Glutamatergic neuron (in vitro differentiated cells): ENCODE measurements at places on chromosomes 16 and 17.

DNA sequence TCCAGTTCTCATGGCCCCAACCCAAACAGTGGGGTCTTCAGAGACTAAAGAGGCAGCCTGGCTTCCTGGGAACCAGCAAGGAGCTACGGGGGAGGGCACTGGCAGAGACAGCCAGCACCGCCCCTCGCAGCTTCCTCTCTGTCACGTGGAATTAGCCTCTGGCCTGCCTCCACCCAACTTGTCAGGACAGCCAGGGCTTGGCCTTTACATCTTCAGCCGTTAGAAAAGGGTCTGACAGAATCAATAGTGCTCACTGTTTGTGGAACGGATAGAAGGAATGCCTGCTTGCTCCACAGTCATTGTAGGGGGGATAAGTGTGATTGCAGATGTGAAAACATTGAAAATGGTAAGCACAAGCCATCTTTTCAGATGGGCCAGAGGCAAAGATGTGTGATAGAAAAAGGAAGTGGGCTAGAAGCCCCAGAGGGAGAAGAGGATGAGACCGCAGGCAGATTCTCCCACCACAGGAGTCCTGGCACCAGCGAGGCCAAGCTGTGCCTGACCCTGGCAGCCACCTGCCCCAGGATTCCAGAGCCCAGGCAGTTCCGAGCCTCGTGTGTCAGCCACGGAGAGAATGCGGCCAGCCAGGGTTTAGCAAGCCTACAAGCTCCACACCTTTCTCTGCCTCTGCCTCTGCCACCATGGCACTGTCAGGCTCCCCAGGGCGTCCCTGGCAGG is 18.6 kb downstream of the GRIN2C start:
- H3K4me3 ChIP-seq, result peak overlapping the region; percentile 13
- H3K27me3 ChIP-seq, result peaks cover 9% of the 10 kb centered on the region

DNA sequence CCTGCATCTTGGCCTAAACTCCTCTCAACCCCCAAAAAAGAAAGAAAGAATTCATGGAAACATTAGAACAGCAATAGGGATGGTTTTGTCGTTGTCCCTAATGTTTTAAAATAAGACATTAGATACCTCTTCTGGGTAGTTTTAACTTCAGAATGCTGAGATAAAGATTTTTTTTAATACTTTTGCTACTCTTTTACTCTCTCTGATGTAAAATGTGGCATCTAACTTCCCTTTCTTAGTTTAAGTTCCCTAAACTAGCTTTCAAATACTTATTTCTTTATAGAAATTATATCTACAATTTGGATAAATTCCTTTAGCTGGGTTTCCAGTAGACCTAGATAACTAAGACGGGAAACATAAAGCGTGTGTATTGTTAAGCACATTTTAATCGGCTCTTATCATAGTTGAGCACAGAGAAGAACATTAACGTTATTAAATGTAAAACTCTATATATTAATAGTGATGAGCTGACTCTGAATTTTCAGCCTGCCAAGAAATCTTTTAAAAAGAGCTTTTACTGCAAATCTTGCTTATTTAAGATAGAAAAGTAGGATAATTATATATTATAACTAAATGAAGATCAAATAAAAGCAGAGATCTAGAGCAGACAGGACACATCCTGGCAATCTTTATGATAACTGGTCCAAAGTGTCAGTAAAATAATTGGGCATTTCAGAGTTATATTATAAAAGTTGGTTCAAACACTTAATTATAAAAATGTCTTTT is 183.2 kb downstream of the CYB561 start:
- no peaks in the 10 kb centered on the region for H3K4me1 ChIP-seq
- no peak overlapping the region for H3K4me3 ChIP-seq
- no peaks in the 10 kb centered on the region for H3K36me3 ChIP-seq
- DNase-seq, result no peak

- H3K4me1 ChIP-seq, result no peaks in the 10 kb centered on the region
- H3K4me3 ChIP-seq, result no peak overlapping the region
- no peak for DNase-seq
Observed at GRCh38 chr17:74806334-74806733, 30.2 kb upstream of the NAT9 start.

DNA sequence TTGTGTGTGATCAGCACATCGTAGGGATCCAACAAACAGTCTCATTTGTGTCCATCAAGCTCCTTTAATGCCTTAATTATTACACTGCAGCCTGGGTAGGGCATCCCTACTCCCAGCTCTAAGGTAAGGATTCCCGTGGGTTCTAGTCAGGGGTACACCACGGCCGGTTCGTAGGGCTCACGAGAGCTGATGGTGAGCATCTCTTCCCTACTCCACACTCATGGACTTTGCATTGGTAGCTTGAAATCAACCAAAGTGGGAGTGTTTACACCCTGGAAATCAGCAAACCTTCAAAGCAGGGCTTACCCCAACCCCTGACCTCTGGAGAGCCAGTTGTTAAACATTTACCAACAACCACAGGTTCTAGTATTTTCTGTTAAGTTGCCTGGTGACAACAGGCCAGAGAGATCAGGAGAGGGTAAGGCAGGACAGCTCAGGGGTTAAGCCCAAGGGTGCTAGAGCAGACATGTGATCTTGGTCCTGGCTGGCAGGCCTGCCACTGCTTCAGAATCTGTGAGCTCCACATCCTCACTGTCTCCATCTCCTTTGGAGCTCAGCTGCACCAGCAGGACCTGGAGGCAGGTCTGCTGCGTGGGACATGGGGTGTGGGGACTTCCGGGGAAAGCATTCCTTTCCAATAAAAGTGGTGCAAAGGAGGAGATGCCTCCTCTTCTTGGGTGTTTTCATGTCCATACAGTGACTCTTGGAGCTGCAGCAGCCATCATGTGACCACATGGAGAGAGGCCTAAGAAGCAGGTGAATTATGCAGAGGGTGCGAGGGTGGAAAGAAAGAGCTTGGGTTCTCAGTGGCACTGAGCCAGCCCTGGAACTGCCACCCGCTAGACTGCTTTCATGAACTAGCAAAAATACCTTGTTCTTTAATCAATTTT is 36.1 kb upstream of the ZCCHC14 start:
- H3K27ac ChIP-seq, result no peak overlapping the region
- peaks cover 15% of the 10 kb centered on the region for H3K36me3 ChIP-seq
- no peaks in the 10 kb centered on the region for H3K4me1 ChIP-seq
- no peak for DNase-seq

- DNase-seq, result no peak
- peaks cover 4% of the 10 kb centered on the region for H3K36me3 ChIP-seq
- no peak overlapping the region for H3K27ac ChIP-seq
Observed at GRCh38 chr16:86525696-86526095, 15.4 kb downstream of the FOXF1 start.

DNA sequence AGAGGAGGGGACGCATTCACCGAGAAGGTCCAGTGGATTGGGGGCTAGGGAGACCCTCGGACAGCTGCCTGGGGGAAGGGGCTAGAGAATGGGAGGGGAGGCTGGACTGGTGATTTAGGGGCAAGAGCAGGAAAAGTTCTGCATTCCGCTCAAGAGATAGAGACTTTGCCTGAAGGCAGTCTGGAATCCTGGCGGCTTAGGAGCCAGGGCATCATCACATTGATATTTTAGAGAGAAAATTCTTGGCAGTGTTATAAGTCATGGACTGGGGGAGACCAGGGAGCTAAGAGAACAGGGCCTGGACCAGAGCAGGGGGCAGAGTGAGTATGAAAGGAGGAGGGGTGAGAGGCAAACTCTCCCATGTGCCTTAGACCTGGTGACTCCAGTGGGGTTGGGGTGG is 35.8 kb downstream of the MSI2 start:
- peaks cover 7% of the 10 kb centered on the region for H3K27me3 ChIP-seq
- no peak overlapping the region for H3K4me3 ChIP-seq
- DNase-seq, result no peak
- no peaks in the 10 kb centered on the region for H3K36me3 ChIP-seq

GRCh38 chr16:49337814-49338350 is 35.7 kb upstream of the C16orf78 start:
- no peak for DNase-seq
- H3K4me1 ChIP-seq, result peaks cover 15% of the 10 kb centered on the region
- no peaks in the 10 kb centered on the region for H3K36me3 ChIP-seq
- H3K27ac ChIP-seq, result peak overlapping the region; percentile 46
- no peak overlapping the region for H3K4me3 ChIP-seq

GRCh38 chr17:45940826-45941225 is 46.5 kb downstream of the MAPT start:
- peaks cover 16% of the 10 kb centered on the region for H3K4me1 ChIP-seq
- H3K27me3 ChIP-seq, result peaks cover 5% of the 10 kb centered on the region
- no peaks in the 10 kb centered on the region for H3K36me3 ChIP-seq
- no peak for DNase-seq
- no peak overlapping the region for H3K27ac ChIP-seq

DNA sequence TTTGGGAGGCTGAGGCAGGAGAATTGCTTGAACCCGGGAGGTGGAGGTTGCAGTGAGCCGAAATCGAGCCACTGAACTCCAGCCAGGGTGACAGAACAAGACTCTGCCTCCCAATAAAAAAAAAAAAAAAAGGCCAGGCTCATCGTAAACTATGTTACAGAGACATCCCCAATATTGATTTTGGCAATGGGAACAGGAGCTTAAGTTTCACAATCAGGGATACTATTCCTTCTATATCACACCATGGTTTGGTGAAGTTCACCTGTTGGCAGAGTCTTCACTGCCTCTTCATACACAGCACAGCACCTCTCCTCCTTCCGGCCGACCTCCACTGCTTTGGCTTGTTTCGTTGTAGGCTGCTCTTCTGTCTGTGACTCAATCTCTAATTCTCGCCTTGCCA is 21.2 kb downstream of the UTP6 start:
- no peak for DNase-seq
- no peak overlapping the region for H3K4me3 ChIP-seq
- H3K4me1 ChIP-seq, result no peaks in the 10 kb centered on the region
- no peak overlapping the region for H3K27ac ChIP-seq

DNA sequence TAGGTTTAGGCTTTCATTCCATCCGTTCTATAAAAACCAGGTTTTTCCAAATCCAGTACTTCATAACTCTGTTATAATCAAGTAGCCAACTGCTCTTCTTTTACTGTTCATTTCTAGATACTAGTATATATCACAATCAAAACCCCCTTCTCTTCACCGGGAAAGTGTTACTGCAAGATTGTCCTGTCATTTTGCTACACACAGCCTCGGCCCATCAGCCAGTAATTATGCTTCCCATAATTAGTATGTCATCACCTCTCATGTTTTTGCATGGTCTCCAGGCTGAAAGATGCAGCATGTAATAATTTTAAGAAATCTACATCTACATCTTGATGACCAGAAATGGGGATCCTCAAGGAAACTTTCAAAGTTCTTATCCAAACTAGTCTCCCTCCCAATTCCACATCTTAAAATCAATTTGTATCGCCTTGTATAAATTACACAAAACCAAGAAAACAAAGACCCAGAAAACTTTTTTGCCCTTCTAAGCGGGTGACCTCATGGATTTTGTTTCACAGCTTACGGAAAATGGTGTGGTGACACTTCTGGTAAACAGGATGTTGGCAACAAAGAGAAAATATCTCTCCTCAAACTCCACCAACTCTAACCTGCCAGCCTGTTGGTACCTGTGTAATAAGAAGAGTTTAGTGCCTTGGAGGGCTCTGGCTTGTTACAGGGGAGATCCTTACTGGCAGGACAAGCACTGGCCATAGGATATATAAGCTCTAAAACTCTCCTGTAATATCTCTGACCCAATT is 9.3 kb downstream of the TACO1 start:
- no peaks in the 10 kb centered on the region for H3K36me3 ChIP-seq
- DNase-seq, result no peak
- H3K27ac ChIP-seq, result no peak overlapping the region
- peaks cover 3% of the 10 kb centered on the region for H3K27me3 ChIP-seq
- H3K4me1 ChIP-seq, result no peaks in the 10 kb centered on the region

DNA sequence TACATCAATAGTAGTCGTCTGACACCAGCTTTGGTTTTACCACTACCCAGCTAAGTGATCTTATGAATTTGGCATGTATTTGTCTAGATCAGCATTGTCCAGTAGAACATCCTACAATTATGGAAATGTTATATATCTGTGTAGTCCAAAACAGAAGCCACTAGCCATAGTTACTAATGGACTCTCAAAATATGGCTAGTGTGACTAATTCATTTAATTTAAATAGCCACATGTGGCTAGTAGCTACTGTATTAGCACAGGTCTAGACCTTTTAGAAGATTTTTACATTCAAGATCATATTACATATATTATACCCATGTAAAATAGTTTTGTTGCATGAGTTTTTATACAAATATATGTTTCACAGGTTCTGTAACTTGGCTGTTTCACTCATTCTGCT is 27.0 kb upstream of the NFAT5 start:
- no peak for DNase-seq
- H3K27ac ChIP-seq, result no peak overlapping the region
- H3K4me3 ChIP-seq, result no peak overlapping the region
- no peaks in the 10 kb centered on the region for H3K4me1 ChIP-seq
- no peaks in the 10 kb centered on the region for H3K36me3 ChIP-seq
- no peaks in the 10 kb centered on the region for H3K27me3 ChIP-seq

GRCh38 chr17:71402661-71403141 is 718.1 kb upstream of the SOX9 start:
- no peak for DNase-seq
- H3K27me3 ChIP-seq, result peaks cover 2% of the 10 kb centered on the region
- H3K4me1 ChIP-seq, result peaks cover 16% of the 10 kb centered on the region
- no peak overlapping the region for H3K4me3 ChIP-seq

- no peaks in the 10 kb centered on the region for H3K27me3 ChIP-seq
- H3K4me1 ChIP-seq, result no peaks in the 10 kb centered on the region
- no peak overlapping the region for H3K27ac ChIP-seq
- no peak overlapping the region for H3K4me3 ChIP-seq
- peaks cover 19% of the 10 kb centered on the region for H3K36me3 ChIP-seq
Observed at GRCh38 chr16:72434159-72434558, 262.2 kb upstream of the PMFBP1 start.

GRCh38 chr16:52256310-52257078 is 290.4 kb downstream of the TOX3 start:
- H3K4me1 ChIP-seq, result no peaks in the 10 kb centered on the region
- no peaks in the 10 kb centered on the region for H3K36me3 ChIP-seq
- no peak overlapping the region for H3K4me3 ChIP-seq
- H3K27me3 ChIP-seq, result peaks cover 2% of the 10 kb centered on the region
- DNase-seq, result no peak
- H3K27ac ChIP-seq, result no peak overlapping the region

DNA sequence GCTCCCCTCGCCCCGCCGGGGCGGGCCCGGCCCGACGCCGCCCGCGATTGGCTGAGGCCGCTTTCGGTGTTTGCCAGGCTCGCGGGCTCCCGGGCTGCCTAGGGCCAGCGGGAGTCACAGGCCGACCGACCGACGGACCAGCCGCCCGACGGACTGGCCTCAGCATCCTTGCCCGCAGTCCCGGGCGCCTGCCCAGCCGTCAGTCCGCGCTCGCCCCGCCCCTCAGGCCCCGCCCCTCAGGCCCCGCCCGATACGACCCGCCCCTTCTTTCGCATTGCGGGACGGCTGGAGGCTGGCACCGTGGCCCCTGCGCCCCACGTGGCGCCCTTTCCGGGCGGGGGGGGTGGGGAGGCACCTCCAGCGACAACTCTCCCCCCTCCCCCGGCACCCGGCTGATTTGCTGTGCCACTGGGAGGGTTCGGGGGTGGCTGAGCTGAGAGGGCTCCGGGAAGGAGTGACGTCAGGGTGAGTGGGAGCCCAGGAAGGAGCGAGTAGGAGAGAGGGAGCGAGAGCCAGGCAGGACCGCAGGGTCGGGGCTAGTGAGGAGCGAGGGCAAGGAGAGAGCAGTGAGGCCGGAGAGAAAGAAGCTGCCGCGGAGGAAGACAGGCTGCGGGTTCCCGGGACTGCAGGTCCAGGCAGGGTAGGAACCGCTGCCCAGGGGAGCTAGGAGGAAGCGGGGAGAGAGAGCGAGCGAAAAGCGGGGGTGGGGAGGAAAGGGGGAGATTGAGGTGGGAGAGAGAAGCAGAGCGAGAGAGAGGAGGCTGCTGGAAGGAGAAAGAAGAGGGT is at the start of gene ASPHD1:
Gene ASPHD1, plus strand, starts transcription at position 387 of the 786 bp plus-strand sequence. CDS start 484 bp downstream, outside the sequence.
- H3K27ac ChIP-seq, result peak within 1 kb of the TSS; percentile 96
- peak; percentile 83 for DNase-seq
- peaks cover 4% of the 10 kb centered on the region for H3K36me3 ChIP-seq
- H3K27me3 ChIP-seq, result peaks cover 7% of the 10 kb centered on the region
- peak within 1 kb of the TSS; percentile 99 for H3K4me3 ChIP-seq
- H3K4me1 ChIP-seq, result peaks cover 21% of the 10 kb centered on the region
